ENCODE measurements at places on chromosomes 2 and 18. TPM values are rescaled to one million over a fixed set of nuclear protein-coding genes. Genes with fewer than 3 reads are reported as not detected.

DNA sequence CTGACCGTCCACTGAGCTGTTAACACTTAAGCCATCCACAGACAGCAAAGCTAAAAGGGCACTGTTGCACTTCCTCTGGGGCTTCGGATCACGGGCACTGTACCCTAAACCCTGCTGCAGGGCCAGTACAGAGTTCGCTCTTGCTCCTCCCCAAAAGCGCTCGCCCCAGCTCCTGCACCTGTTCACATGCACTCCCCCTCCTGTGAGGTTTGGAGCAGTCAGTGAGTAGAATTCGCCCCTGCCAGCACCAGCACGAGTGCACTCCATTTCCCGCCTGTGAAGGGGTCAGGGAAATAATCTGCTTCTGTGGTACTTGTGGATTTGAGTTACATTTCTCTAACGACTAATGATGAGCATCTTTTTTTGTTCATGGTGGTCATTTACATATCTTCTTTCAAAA, 158.8 kb downstream of the PTPRM start:
- no peak for DNase-seq
- H3K27ac ChIP-seq: no peak overlapping the region
- H3K27me3 ChIP-seq: no peaks in the 10 kb centered on the region
- H3K4me1 ChIP-seq: no peaks in the 10 kb centered on the region
- H3K4me3 ChIP-seq: no peak overlapping the region

DNA sequence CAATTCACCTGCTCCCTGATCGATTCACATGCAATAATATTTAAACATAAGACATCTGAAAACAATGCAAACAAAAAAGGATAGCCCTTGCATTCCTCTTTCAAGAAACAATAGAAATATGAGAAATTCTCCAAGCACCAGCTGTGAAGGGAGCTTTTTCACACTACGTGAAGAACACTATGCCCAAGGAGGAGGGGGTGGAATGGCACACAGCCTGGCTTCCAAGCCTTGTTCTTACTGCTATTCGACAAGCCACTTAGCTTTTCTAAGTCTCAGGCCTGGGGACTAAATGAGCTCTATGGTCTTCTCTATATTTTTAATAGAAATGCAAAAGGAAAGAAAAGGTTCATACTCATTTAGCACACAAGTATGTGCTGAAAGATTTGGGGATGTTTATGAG, 92.2 kb upstream of the CHRNA1 start:
- no peak overlapping the region for H3K4me3 ChIP-seq
- H3K4me1 ChIP-seq: no peaks in the 10 kb centered on the region
- no peaks in the 10 kb centered on the region for H3K27me3 ChIP-seq
- DNase-seq: no peak
- no peak overlapping the region for H3K27ac ChIP-seq

The SNTG2 gene
- total RNA-seq: 8.7 TPM

The ARID5A gene
- 6.3 TPM for total RNA-seq

The SNORC gene
- 0.32 TPM for total RNA-seq

GRCh38 chr18:59303656-59304195, 14.7 kb downstream of the CPLX4 start:
- H3K4me3 ChIP-seq: no peak overlapping the region
- no peak for DNase-seq
- peaks cover 27% of the 10 kb centered on the region for H3K27me3 ChIP-seq
- no peaks in the 10 kb centered on the region for H3K36me3 ChIP-seq
- peaks cover 3% of the 10 kb centered on the region for H3K4me1 ChIP-seq

The CD8B2 gene
- not detected for total RNA-seq

DNA sequence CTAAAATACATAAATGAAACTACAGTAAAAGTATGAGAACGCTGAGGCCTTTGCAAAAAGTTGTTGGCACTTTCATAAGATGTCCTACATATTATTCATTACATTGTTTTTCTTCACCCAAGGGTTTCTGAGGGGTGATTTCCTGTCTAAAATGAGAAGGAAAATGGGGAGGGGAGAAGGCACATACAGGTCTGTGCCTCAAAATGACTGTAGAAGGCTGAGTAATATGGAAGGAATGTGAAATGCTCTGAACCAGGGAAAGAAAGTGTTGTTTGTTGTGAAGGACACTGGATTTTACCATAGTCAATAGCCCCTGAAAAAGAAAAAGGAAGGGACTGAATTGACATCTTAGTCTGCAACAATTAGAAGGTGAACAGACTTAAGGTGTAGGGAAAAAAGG, 99.5 kb upstream of the RNF152 start:
- peak overlapping the region; percentile 95 for H3K27ac ChIP-seq
- no peaks in the 10 kb centered on the region for H3K27me3 ChIP-seq
- peaks cover 35% of the 10 kb centered on the region for H3K4me1 ChIP-seq
- DNase-seq: peak; percentile 92

DNA sequence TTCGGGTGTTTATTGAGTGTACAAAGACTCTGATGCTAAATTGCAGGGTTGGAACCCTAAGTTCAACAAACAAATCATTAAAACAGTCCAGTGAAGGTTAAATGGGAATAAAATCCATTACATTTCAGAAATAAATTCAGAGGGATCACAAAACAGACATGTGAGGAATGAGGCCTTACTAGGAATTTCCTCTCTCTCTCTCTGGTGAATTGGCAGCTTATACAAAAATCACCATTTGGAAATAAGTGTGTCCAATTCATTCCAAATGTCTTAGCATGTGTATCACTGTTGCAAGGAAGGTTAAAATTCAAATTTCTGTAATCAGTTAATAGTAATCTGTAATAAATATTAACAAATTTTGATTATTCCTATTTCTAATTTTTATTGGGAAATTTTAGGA, 228.6 kb upstream of the PXDN start:
- H3K4me3 ChIP-seq: no peak overlapping the region
- no peaks in the 10 kb centered on the region for H3K36me3 ChIP-seq

GRCh38 chr2:206456078-206456754, 12.9 kb downstream of the ADAM23 start:
- H3K4me1 ChIP-seq: no peaks in the 10 kb centered on the region
- no peaks in the 10 kb centered on the region for H3K36me3 ChIP-seq
- no peak overlapping the region for H3K27ac ChIP-seq
- DNase-seq: no peak

- no peak overlapping the region for H3K27ac ChIP-seq
- H3K4me1 ChIP-seq: no peaks in the 10 kb centered on the region
- H3K4me3 ChIP-seq: no peak overlapping the region
- no peak for DNase-seq
Measured at GRCh38 chr18:24930478-24930877, 421.5 kb downstream of the ZNF521 start.

The DTNA gene
- 5.8 TPM for total RNA-seq

The EDAR gene
- total RNA-seq: not detected

GRCh38 chr2:178008636-178009289, 63.8 kb downstream of the PDE11A start:
- H3K4me1 ChIP-seq: peaks cover 7% of the 10 kb centered on the region
- no peak overlapping the region for H3K4me3 ChIP-seq
- no peaks in the 10 kb centered on the region for H3K27me3 ChIP-seq

The CWC22 gene
- total RNA-seq: 15.8 TPM

DNA sequence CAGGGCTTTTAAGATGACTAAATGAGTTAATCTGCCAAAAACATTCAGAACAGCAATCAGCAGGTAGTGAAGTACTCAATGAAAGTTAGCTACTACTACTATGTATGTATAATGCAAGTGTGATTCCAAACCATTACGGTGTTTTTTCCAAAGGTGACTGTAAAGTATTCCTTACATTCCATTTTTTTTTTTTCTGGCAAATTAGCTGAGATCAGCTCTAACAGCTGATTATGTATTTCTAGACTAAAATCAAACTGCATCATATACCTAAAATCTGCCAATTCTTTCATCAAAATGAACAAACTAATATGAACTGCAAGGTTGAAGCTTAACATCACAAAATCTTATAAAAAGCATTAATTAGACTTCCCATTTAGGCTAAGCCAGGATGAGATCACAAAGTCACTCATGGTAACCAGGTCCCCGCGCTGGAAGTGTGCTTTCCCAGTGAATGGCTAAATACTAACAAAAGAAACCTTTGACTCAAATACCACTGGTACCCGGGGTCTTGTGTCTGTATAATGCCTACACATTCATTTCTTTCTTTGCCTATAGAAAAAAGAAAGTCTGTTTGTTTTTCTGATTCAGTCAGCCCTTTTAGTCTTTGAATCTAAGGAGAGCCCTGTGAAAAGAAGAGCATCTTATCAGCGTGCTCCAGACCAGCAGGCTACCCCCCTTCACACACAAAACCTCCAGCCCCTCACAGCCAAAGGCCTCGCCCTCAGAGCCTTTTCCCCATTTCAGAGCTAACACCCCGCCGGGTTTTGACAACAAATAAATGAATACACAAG, 88.3 kb downstream of the RBMS1 start:
- peak overlapping the region; percentile 93 for H3K4me3 ChIP-seq
- peak overlapping the region; percentile 95 for H3K27ac ChIP-seq
- DNase-seq: peak; percentile 59
- H3K27me3 ChIP-seq: no peaks in the 10 kb centered on the region
- H3K36me3 ChIP-seq: peaks cover 8% of the 10 kb centered on the region
- peaks cover 80% of the 10 kb centered on the region for H3K4me1 ChIP-seq

- H3K36me3 ChIP-seq: no peaks in the 10 kb centered on the region
- no peak overlapping the region for H3K27ac ChIP-seq
- DNase-seq: no peak
- H3K4me1 ChIP-seq: no peaks in the 10 kb centered on the region
- no peaks in the 10 kb centered on the region for H3K27me3 ChIP-seq
Measured at GRCh38 chr2:2898744-2899143, 478.9 kb downstream of the EIPR1 start.

The VWA3B gene
- total RNA-seq: not detected

DNA sequence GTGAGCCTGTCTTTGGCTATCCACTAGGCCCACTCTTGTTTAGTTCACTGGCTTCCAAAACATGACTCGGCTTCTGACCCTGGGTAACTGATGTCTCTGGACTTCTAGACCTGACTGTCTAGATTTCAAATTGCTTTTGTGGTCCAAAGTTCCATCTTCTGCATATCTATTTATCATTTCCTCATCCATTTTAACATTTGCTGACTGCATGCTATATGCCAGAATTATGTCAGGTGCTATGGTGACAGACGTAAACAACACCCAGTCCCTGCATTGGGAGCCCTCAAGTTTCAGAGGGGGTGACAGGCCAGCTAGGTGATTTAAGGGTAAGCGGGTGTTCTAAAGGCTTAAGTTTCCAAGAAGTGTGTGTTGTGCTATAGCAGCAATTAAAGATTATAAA, 140.9 kb downstream of the PIEZO2 start:
- no peaks in the 10 kb centered on the region for H3K27me3 ChIP-seq
- H3K4me1 ChIP-seq: peaks cover 24% of the 10 kb centered on the region
- no peak for DNase-seq
- no peak overlapping the region for H3K4me3 ChIP-seq

DNA sequence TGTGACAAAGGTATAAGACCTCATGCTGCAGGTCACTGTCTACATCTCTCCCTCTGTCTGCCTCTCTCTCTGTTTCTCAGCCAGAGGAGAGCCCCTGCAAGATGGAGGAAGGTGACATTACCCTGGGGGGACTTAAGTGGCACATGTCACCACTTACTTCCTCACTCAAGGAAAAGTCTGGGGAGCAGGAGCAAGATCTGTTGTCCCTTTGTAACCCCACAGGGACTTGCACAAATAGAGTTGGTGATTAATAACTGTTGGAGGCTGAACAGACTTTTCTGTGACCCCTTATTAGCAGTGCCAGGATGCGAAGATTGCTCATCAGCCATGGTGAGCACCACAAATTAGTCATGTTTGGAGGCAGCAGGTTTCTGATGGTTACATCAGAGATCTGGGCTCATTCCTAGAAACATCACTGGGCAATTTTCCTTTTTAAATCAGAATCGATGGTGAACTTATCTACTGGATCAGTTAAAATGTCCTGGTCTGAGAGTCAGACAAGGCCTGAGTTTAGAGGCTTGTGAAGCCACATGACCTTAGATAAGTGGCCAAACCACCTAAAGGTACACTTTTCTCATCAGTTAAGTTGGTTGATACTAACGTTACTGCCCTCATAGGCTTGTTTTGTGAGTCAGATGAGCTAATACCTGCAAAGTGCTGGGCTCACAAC, 81.2 kb upstream of the LTBP1 start:
- no peaks in the 10 kb centered on the region for H3K36me3 ChIP-seq
- H3K27ac ChIP-seq: peak overlapping the region; percentile 91
- peaks cover 40% of the 10 kb centered on the region for H3K4me1 ChIP-seq
- peak; percentile 70 for DNase-seq
- no peak overlapping the region for H3K4me3 ChIP-seq
- H3K27me3 ChIP-seq: no peaks in the 10 kb centered on the region

GRCh38 chr2:66432801-66433694, 1.9 kb upstream of the MEIS1 start:
- no peaks in the 10 kb centered on the region for H3K36me3 ChIP-seq
- H3K4me3 ChIP-seq: peak overlapping the region; percentile 59
- peaks cover 6% of the 10 kb centered on the region for H3K27me3 ChIP-seq
- DNase-seq: peak; percentile 92
- no peaks in the 10 kb centered on the region for H3K4me1 ChIP-seq

DNA sequence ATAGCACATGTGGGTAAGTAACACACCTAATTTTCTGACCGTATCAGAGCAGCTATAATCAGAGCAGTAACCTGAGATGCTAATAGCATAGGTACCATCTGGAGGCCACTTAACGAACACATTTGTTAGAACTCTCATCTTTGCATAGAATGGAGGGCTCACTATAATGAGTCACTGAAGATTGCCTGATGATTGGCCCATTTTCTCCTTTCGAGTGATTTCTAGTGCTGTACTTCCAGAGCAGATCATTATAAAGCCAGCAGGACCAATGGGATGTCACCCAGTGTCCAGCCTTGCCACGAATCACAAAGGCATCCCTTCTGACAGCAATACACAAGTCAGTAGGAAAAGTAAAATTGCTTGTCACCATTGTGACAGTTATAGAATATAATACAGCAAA, 81.7 kb upstream of the REV1 start:
- DNase-seq: no peak
- no peak overlapping the region for H3K27ac ChIP-seq
- no peaks in the 10 kb centered on the region for H3K27me3 ChIP-seq
- H3K4me3 ChIP-seq: no peak overlapping the region

GRCh38 chr2:65638443-65638842, 206.0 kb upstream of the SPRED2 start:
- no peak overlapping the region for H3K4me3 ChIP-seq
- H3K27me3 ChIP-seq: no peaks in the 10 kb centered on the region
- peaks cover 34% of the 10 kb centered on the region for H3K4me1 ChIP-seq
- no peak for DNase-seq
- no peak overlapping the region for H3K27ac ChIP-seq

The POMC gene
- not detected for total RNA-seq

DNA sequence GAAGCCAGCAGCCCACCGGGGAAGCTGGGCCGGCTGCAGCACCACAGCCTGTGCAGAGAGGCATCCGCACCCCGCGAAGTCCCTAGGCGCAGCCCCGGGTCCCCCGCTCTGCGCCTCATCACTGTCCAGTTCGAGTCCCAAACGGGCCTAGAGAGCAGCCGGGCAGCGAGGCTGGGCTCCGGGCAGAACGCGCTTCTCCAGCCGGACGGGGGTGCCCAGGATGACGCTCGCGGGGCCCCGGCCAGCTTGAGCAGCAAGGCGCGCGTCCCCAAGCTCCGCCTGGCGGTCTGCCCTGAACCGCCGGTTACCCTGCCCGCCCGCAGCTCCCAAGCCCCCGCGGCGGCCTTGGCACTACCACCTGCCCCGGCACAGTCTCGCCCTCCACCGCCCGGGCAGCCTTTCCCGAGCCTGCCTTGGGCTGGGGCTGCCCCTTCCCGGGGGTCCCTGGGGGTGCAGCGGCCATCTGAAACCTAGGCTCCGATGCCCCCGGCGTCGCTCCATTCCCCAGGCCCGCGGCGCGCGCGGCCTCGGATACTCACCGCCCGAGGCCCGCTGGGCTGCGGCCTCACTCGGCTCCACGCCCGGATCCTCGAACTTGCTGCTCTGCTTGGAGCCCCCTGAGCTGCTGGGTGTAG, 591 bp downstream of the SLC16A14 start:
- peaks cover 18% of the 10 kb centered on the region for H3K4me1 ChIP-seq
- H3K36me3 ChIP-seq: no peaks in the 10 kb centered on the region
- DNase-seq: peak; percentile 59

- no peak for DNase-seq
- H3K27me3 ChIP-seq: no peaks in the 10 kb centered on the region
- no peak overlapping the region for H3K27ac ChIP-seq
- H3K4me1 ChIP-seq: no peaks in the 10 kb centered on the region
Measured at GRCh38 chr18:22946217-22946616, 13.1 kb downstream of the RBBP8 start.
